ENCODE measurements at places on chromosomes 2 and 18.

GRCh38 chr2:43070676-43071502, 155.5 kb downstream of the ZFP36L2 start:
- no peak for DNase-seq

- no peak for DNase-seq
These were observed 127.3 kb downstream of the XRCC5 start for GRCh38 chr2:216236486-216236885.

- DNase-seq: no peak
These were observed 16.2 kb downstream of the ATIC start for GRCh38 chr2:215328066-215328465.

DNA sequence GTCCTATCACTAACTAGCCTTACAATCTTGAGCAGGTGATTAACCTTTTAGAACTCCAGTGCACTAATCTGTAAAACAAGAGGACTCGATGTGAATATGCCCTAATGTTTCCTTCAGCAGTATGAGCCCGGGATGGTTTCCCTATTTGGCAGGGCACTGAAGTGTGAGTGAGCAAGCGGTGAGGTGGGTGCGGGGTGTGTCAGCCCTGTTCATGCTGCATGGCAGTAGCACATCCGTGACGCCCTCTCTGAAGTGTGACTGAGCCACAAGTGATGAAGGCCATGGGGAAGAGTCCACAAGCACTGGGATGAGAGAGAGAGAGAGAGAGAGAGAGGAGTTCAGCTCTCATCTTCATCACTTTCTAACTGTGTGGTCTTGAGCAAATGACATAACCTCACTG, 168.7 kb downstream of the SETBP1 start:
- no peak for DNase-seq

DNA sequence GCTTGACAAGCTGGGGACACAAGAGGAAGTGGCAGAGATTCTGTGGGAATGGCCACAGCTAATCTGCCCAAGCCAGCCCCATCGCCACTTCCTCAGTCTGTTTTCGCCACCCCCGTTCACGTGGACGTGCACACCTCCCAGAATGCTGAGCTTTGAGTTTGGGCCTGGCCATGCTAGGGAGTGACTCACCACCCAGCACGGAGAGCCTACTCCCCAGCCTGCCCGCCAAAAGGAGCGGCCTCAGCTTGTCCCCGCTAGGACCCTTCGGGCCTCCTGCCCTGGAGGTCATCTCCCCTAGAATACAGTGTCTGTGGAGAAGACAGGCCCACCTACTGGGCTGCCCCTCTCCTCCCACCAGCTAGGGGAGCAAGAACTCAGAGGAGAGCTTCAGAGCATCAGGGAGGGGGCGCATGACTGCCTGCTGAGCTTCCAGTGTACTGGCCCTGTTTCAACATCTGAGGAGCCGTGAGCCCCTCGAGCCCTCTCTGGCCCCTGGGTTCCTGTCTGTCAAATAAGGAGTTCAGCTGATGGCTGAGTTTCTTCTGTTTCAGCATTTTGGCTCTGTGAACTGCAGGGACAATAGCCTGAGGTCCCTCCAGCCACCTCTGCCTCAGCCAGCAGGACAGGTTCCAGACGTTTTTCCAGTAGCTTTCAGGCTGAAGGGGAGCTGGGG, 5.1 kb downstream of the SLC35F6 start:
- peak; percentile 67 for DNase-seq

- no peak for DNase-seq
These were observed 167.2 kb downstream of the FBXO15 start for GRCh38 chr18:73980289-73980979.

- no peak for DNase-seq
These were observed 8.8 kb downstream of the TGFBRAP1 start for GRCh38 chr2:105320651-105321215.

GRCh38 chr18:56647951-56648893, 2.9 kb upstream of the WDR7 start:
- DNase-seq: no peak

DNA sequence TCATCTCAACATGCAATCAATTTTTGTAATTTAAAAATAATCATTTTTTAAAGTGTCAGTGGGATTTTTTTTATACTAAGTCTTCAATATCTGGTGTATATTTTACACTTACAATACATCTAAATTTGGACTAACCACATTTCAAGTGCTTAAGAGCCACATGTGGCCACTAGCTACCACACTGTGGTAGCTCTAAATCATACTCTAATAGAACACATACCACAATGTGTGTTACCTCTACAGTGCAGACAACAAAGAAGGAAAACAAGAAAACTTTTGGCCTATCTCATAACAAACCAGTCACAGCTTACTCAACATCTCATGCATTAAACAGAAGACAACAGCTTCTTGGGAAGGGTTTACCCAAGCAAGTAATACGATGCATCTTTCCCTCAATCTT, 24.5 kb downstream of the PIAS2 start:
- peak; percentile 1 for DNase-seq

- DNase-seq: no peak
These were observed 34.8 kb upstream of the RFX8 start for GRCh38 chr2:101509499-101510284.

DNA sequence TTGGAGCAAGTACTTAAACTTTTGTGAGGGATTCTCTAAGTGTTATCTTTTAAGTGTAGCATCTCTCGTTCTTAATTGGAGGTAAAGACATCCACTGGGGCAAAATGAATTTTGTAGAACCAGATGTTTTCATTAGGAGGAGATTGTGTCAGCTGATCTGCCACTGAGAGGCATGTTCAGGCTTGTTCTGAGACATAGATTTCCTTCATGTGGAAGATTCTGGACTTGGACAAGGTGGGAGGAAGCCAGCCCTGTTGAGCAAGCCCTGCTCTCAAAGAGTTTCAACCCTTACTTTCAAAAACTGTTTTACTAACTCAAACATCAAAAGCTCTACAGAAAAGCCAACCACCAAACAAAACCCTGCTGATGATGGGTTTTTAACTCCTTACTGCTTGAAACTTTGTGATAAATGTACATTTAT, 6.5 kb downstream of the MAP4K4 start:
- DNase-seq: peak; percentile 50

GRCh38 chr2:173972165-173972564, 7.0 kb upstream of the SP3 start:
- DNase-seq: no peak

DNA sequence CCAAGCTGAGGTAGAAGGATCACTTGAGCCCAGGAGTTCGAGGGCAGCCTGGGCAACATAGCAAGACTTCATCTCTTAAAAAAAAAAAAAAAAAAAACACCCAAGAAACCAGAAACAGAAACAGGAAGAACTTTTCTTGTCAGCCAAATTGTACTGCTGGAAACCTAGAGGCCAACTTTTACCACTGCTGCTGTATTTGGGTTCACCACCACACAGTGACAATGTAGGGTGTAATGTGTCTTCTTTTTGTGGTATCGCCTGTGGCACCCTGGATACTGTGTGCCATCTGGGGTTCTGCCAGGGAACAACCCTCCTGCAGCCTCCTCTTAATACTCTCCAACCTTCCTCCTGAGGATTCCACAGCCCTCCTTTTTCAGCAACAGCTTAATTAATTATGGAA, 72.6 kb downstream of the STK39 start:
- DNase-seq: peak; percentile 51

DNA sequence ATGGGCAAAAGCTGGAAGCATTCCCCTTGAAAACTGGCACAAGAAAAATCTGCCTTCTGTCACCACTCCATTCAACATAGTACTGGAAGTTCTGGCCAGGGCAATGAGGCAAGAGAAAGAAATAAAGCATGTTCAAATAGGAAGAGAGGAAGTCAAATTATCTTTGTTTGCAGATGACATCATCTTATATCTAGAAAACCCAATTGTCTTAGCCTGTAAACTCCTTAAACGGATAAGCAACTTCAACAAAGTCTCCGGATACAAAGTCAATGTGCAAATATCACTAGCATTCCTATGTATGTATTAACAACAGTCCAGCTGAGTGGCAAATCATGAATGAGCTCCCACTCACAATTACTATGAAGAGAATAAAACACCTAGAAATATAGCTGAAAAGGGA, 1579.3 kb downstream of the SUCLG1 start:
- DNase-seq: no peak

DNA sequence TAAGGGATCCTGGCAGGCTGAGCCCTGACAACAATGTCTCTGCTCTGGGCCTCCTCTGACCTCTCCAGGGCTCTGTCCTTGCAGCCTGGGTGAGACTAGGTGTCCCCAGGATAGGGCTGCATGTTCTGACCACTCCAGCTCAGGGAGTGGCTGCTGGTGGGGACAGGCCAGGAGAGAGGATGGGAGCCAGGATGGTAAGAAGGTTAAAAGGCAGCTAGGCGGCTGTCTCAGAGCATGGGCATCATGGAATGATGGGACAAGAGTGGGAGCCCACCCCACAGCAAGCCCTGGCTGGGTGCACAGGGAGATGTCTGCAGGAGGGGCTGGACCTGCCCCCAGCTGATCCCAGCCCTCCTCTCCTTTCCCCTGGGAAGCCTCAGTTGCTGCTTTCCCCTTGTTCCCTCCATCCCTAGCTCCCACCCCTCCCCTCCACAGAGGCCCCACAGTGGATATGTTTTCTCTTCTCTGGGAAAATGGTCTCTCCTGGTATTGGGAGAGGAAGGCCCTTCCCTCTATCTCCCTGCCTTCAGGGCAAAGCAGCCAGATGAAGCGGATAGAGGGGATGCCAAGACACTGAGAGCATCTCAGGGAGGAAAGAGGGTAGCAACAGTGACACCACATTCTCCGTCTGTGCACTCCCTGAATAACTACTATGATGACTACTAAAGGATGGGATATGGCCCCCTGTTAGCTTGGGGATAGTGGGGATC, 334.3 kb downstream of the DYSF start:
- DNase-seq: no peak

DNA sequence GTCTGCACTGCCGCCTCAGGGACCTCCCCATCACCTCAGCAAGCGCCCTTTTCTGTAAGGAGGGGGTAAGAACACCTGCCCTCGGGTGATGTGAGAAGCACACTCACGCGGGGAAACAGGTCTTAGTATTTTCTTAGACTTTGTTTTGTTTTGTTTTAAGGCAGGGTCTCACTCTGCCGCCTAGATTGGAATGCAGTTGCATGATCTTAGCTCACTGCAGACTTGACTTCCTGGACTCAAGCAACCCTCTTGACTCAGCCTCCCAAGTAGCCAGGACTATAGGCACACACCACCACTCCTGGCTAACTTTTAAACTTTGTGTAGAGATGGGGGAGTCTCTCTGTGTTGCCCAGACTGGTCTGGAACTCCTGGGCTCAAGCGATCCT, 37.1 kb downstream of the RAMP1 start:
- DNase-seq: no peak

GRCh38 chr2:15826273-15826717, 114.1 kb upstream of the MYCN start:
- DNase-seq: no peak

GRCh38 chr2:136212426-136213378, 94.8 kb upstream of the CXCR4 start:
- DNase-seq: peak; percentile 30

GRCh38 chr2:197869501-197870111, 65.2 kb downstream of the PLCL1 start:
- DNase-seq: peak; percentile 43

- DNase-seq: no peak
These were observed 116.8 kb upstream of the MEIS1 start for GRCh38 chr2:66318009-66318561.

DNA sequence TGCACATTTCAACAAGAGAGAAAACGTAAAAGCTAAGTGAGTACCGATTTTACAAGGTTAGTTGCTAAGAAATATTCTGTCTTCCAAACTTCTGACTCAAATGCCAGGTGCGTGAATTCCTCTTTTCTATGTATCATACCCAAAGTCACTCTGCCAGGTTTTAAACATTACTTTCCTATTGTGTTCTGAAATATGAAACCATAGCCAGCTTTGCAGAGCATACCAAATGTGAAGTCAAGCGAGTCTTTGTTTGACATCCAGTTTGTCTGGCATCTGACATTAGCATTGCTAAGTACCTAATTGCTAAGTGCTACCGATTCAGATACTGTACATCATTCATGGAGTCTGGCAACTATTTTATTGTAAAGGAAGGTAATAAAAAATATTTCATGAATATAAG, 321.9 kb upstream of the GALNT5 start:
- no peak for DNase-seq

- DNase-seq: no peak
These were observed 99.8 kb upstream of the ARHGAP28 start for GRCh38 chr18:6629635-6630140.

DNA sequence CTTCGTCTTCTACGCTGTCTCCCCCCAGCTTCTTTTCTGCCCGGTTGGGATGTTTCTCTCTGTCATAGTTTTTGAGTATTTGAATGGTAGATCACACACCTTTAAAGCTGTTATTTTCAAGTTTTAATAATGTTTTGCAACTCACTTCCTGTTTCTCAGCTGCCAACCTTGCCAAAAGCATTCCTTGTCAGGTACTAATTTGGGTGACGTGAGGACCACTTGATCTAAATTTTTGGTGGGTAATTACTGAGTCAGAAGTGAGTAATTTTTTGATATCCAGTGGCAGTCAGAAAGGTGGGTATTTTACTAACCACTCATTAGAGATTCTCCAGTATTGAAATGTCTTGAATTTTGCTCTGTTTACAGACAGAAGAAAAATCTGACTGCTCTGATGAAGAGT, 852.4 kb upstream of the FANCL start:
- DNase-seq: no peak

DNA sequence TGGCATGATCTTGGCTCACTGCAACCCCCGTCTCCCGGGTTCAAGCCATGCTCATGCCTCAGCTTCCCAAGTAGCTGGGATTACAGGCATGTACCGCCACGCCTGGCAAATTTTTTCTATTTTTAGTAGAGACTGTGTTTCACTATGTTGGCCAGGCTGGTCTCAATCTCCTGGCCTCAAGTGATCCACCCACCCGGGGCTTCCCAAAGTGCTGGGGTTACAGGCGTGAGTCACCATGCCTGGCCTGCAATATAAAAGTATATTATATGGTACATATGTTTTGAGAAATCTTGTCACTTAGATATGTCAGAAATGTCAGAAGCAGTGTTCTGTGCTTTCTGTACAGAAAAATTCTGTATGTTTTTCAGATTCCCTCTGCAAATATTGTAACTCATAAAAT, 19.2 kb upstream of the XPO1 start:
- no peak for DNase-seq

- DNase-seq: no peak
These were observed 149.6 kb downstream of the ESCO1 start for GRCh38 chr18:21450913-21451312.

DNA sequence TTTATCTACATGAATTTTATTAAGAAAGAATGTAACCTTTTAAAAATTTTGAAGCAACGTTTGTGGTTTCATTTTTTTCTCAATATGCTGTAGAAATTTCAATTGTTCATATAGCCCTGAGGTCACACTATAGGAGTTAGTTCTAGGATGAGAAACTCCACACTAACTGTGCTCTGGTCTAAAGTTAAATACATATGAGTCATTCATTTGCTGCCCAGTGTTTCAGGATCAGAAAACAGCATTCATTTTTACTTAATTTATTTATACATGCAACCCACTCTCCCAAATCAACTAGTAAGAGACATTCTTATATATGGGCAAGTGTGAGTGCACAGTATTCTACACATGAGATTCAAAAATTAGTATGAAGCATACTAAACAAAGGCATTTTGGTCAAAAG, 137.9 kb downstream of the DOCK10 start:
- DNase-seq: no peak

- DNase-seq: no peak
These were observed 150.9 kb downstream of the SMAD7 start for GRCh38 chr18:48799724-48800315.

GRCh38 chr2:14340703-14341102, 291.8 kb upstream of the LRATD1 start:
- DNase-seq: no peak

GRCh38 chr2:1835581-1836201, 91.4 kb upstream of the PXDN start:
- no peak for DNase-seq

Measured in activated CD4-positive, alpha-beta T cell treated with anti-CD3 and anti-CD28 coated beads, Interleukin-2, amount 50 U/mL, for 16 hours (primary cell).